Natural killer cell (primary cell): ENCODE measurements at places on chromosomes 11 and 22. TPM values are rescaled to one million over a fixed set of nuclear protein-coding genes. Genes with fewer than 3 reads are reported as not detected.

The APOL3 gene
- 166 TPM for total RNA-seq

The MGAT3 gene
- 0.09 TPM for total RNA-seq

The MYO7A gene
- 1.1 TPM for total RNA-seq

The PKDREJ gene
- total RNA-seq = 0.25 TPM

The POU2AF1 gene
- 1.1 TPM for total RNA-seq

DNA sequence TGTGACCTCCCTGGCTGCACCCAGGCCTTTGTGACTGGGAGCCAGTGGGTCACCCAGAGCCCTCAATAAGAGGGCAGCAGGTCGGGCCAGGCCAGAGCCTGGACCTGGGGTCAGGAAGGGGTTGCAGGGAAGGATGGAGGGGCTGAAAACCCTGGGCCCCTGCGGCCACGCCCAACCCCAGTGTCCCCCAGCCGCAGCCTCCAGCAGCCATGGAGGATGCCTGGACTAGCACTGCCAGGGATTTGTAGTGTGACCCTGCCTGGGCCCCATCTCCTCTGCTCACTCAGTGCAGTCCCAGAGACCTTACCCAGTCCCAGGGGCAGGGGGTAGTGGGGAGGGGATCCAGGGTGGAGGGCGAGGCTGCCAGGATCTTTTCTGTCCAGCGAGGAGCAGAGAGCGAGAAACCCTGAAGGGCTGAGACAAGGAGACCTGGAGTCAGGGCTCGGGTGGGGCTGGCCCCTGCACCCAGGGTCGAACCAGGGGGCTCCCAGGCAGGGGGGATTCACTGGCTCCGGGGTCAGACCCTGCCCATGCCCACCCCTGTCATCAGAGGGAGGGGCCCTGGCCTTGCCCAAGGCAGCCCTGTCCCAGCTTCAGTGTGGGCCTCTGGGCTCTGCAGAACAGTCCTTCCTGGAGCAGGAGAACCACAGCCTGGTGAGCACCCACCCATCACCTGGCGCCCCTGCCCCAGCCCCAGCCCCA, 187.5 kb downstream of the IGLL1 start:
- no peak for DNase-seq
- no peak overlapping the region for H3K27ac ChIP-seq
- H3K4me1 ChIP-seq = peaks cover 8% of the 10 kb centered on the region

- no peak overlapping the region for H3K27ac ChIP-seq
- DNase-seq = no peak
- no peaks in the 10 kb centered on the region for H3K36me3 ChIP-seq
Measured at GRCh38 chr11:21582791-21583190, 610.1 kb upstream of the ANO5 start.

DNA sequence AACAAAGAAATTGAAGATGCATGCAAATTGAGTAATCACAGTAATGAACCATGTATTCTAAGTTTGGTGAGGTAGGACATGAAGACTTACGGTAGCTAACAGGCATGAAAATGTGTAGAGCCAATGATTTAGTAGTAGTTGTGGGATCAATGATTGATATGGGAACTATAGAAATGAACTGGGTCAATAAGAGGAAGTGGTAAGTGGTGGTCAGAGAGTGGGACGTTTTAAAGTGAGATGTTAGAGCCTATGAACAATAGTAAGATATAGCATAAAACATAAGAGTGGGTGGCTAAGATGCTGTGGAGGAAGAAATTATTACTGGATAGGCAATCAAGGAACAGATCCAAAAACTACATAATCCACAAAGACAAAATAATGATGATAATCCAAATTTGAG, 45.0 kb downstream of the DLG2 start:
- no peaks in the 10 kb centered on the region for H3K4me1 ChIP-seq
- H3K27ac ChIP-seq = no peak overlapping the region
- no peak for DNase-seq

- no peak overlapping the region for H3K27ac ChIP-seq
- no peaks in the 10 kb centered on the region for H3K36me3 ChIP-seq
- peaks cover 27% of the 10 kb centered on the region for H3K4me1 ChIP-seq
- H3K4me3 ChIP-seq = no peak overlapping the region
- no peak for DNase-seq
- no peaks in the 10 kb centered on the region for H3K27me3 ChIP-seq
Measured at GRCh38 chr11:78083021-78083420, 3.4 kb upstream of the NDUFC2 start.

DNA sequence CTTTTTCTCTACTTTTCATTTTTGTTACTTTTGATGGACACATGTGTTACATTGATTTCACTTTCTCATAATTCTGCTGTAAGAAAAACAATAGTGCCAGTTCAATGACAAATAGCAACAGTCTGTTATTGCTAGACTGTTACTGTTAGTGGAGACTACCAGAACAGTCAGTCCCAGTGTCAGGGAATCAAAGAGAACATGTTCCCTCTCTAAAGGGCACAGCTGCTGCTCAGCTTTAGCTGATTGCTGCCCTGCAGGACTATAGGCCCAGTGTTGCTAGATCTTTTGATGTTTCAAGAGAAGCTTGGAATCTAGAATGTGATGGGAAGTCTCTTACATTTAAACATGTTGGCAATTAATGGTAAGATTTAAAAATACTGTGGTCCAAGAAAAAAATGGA, 3.4 kb downstream of the BIRC3 start:
- no peak for DNase-seq
- no peaks in the 10 kb centered on the region for H3K27me3 ChIP-seq
- peak overlapping the region; percentile 22 for H3K27ac ChIP-seq
- H3K4me1 ChIP-seq = peaks cover 41% of the 10 kb centered on the region

DNA sequence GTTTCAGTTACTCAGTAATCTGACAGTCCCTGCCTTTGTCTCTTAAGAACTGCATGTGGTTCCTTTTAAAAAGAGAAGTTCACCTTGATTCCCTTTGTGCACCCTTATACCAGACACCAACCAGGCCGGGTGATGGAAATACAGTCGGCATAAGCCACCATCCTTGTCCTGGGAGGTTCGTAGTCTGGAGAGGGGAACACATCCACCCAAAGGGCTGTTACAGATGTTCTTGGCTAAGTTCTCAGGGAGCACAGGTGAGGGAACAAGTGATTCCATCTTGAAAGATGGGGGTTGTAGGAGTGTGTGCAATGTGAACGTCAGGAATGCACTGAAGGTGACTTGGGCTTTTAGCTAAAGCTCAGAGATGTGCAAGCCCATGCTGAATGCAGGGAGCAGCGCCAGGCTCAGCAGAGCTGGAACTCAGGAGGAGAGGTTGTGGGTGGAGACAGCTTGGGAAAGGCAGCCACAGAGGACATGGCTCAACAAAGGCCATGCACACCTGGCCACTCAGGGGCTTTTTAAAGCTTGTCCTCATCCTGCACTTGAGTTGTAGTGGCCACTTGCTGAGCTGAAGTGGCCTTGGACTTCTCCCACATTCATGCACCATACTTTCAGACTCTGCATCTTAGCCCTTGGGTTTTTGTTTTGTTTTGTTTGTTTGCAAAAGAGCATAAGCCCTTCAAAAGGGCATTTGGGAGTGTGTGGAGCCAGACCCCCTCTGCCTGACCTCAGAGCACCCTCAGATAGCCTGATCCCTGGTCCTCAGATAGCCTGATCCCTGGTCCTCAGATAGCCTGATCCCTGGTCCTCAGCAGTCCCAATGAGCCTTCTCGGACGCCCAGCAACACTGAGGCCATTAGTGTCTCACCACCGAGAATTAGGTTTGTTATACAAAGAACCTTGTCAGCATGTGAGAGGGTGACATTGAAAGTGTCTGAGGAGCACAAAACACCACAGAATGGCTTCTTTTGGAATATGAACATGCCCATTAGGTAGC, 12.7 kb upstream of the TMA7B start:
- no peak overlapping the region for H3K4me3 ChIP-seq
- no peak overlapping the region for H3K27ac ChIP-seq
- peaks cover 48% of the 10 kb centered on the region for H3K4me1 ChIP-seq
- peaks cover 20% of the 10 kb centered on the region for H3K36me3 ChIP-seq
- H3K27me3 ChIP-seq = no peaks in the 10 kb centered on the region
